Stimulated activated CD4-positive, alpha-beta T cell treated with anti-CD3 and anti-CD28 coated beads, Interleukin-4, amount 100 ng/mL, for 24 hours (primary cell): ENCODE measurements at places on chromosomes 4 and X.

- no peak for DNase-seq
Measured at GRCh38 chr4:185412412-185412811, 13.4 kb downstream of the UFSP2 start.

DNA sequence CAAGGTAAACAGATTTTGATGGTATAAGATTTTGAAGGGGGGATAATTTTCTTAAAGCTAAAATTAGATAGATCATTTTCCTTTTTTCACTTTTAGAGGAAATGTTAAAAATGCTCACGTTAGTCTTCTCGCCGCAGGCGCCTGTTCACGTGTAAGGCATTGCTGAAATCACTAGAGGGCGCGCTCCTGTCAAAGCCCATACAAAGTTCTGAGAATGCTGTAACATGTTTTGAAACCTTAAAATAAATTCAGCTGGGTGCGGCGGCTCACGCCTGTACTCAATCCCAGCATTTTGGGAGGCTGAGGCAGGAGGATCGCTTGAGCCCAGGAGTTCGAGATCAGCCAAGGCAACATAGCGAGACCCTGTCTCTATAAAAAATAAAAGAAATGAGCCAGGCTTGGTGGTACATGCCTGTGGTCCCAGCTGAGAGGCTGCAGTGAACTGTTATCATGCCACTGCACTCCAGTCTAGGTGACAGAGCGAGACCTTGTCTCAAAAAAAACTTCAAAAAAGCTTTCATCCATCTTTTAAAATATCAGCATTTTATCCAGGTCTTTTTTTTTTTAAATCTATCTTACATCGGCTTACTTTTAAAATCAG is 138.0 kb downstream of the RBMX2 start:
- peak; percentile 25 for DNase-seq

- DNase-seq: no peak
Measured at GRCh38 chr4:125456075-125456474, 141.3 kb downstream of the FAT4 start.

- DNase-seq: no peak
Measured at GRCh38 chrX:87160435-87161010, 357.1 kb upstream of the KLHL4 start.

DNA sequence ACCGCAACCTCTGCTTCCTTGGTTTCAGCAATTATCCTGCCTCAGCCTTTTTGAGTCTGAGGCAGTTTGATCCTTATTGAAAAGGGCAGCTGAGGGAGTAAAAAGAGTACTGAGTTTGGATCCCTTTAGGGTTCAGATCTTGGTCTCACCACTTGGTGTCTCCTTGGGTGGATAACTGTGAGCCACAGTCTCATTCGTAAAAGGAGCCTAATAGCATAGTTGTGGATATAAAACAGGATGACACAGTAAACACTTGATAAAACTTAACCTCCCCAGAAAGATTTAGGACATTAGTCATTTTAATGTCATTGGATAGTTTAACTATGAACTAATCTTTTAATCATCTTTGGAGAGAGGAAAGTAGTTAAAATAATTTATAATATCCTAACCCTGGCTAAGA is 173.0 kb downstream of the ANK2 start:
- no peak for DNase-seq

DNA sequence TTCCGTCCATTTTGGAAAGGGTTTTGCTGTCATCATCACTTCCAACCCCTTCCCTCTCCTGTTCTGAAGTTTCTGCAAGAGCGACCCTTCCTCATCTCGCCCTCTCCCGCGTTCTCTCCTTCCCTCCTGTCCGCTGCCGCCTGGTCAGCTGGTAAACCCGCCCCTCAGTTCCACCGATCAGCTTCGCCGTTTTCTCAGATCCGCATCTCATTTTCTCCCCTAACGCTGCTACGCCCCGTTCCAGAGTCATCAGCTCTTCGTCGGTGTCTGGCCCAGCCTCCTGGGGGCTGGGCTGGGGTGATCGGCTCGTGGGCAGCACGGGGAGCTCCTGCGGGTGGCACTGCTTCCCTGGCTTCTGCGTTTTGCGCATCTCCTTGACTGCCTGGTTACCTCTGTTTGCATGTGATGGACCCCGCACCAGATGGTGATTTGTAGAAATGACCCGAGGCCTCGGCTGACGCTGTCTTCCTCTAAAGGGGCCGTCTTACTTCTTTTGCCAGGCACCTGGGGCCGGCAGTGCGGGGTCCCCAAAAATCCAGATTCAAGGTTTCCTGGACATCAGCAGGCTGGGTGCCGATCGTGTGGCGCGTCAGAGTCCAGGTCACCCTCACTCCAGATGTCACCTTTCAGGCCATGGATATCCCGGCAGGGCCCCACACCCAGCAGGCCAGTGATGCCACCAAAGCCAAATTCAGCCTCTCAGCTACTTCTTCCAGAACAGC is 13.4 kb downstream of the CTBP1 start:
- no peak for DNase-seq

- DNase-seq: no peak
Measured at GRCh38 chr4:128735714-128736113, 73.8 kb upstream of the JADE1 start.

DNA sequence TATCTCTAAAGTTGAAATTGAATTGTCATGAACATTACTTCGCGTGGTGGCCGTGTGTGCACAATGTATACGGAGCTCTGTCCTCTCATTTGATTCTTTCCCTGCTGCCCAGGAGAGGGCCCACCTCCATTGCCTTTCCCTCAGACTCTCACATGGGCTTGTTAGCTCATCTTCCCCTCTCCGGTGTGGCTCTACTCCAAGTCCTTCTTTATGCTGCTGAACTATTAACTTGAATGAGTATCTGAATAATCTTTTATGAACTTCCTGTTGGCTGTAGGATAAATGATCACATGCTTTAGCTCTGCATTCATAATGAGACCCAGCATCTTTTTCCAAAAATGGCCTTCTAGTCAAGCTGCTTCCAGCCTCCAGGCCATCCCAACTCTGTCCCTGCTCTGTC is 68.8 kb upstream of the CLNK start:
- no peak for DNase-seq

GRCh38 chrX:76454456-76454927 is 27.0 kb downstream of the MAGEE1 start:
- DNase-seq: peak; percentile 4

- no peak for DNase-seq
Measured at GRCh38 chr4:166862032-166862431, 372.3 kb downstream of the SPOCK3 start.

- DNase-seq: no peak
Measured at GRCh38 chr4:94961420-94961819, 203.7 kb downstream of the BMPR1B start.

- DNase-seq: no peak
Measured at GRCh38 chr4:112076919-112077608, 68.2 kb upstream of the FAM241A start.

- no peak for DNase-seq
Measured at GRCh38 chr4:83556816-83557215, 20.9 kb downstream of the GPAT3 start.

DNA sequence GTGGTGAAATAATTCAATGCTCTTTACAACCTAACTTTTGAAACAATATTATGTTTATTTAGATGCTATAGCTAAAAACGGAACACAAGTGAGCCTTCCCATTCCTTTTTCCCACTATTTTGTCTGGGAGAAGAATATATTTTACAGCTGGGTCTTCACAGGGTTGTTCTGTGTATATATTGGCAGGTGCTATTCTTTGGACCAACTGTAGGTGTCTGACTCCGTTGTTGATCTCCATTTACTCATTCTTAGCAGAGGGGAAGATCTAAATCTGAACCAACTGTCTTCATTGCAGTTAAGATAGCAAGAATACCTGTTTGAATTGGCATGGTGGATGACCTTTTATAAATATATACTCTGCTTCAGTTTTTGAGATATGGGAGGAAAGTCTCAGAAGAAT is 257.4 kb downstream of the CFAP299 start:
- DNase-seq: no peak
